Hematopoietic multipotent progenitor cell treated with erythropoietin and hydrocortisone succinate and interleukin-3 and kit ligand, for 17 days (in vitro differentiated cells): ENCODE measurements at places on chromosomes 7 and 10.
A peak's percentile ranks its signal among the peaks of the same experiment; 100 is the strongest.

- DNase-seq, result no peak
Measured at GRCh38 chr10:87545783-87546182, 41.1 kb downstream of the MINPP1 start.

GRCh38 chr7:100016215-100016901 is 962 bp downstream of the ZKSCAN1 start:
- DNase-seq, result peak; percentile 38

DNA sequence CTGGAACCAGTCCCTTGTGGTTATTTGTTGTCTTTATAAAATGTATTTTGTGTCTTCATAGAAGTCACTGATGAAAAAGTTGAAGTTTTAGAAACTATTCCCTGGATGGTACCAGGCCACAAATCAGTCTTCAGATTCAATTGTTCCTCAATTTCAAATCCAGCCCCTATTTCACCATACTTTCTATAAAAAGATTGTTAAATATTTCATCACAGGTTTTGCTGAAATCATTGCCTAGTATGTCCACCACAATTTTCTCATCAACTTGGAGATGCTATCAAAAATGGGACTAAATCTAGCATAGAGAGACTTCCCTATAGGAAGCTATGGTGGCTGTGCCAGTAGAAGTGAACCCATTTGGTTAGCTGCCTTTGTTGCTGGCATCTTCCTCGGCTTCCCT is 118.5 kb downstream of the RAB18 start:
- no peak for DNase-seq

- DNase-seq, result no peak
Measured at GRCh38 chr10:62583876-62584615, 209.9 kb downstream of the ZNF365 start.

DNA sequence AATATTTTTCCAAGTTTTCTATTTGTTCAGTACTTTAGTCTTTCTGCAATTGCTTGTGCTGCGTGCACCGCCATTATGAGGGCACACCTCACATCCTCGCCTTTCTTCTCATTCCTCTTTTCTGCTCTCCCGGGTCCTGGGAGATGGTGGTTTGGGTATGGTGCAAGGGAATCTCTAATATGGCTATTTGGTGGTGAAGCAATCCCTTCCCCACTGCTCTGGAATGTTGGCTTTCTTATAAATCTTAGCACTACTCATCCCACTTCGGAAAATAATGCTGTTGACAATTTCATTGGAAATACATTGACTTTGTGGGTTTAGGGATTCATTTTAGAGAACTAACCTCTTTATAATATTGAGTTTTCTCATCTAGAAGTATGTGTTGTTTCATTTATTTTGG is 1.9 kb upstream of the GCK start:
- DNase-seq, result no peak

DNA sequence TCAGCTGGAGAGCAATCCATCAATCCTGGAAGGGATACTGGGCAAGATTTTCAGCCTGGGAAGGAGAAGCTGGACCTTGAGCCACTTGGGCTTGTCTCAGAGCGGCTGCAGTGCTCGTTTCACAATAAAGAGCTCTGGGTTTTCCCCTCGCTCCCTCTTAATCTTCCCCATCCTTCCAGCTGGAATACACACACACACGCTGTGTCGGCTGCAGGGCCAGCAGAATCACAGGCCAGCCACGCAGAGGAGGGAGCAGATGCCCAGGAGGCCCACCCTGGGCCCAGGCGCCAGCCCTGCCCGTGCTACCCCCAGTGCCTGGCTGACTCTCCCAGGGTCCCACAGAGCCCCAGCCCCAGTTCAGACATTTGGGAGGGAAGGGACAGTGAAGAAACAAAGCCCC is 255.1 kb downstream of the TNS3 start:
- no peak for DNase-seq

- no peak for DNase-seq
Measured at GRCh38 chr7:82469207-82469606, 25.6 kb upstream of the CACNA2D1 start.

- DNase-seq, result no peak
Measured at GRCh38 chr7:134019251-134019650, 107.9 kb upstream of the LRGUK start.

DNA sequence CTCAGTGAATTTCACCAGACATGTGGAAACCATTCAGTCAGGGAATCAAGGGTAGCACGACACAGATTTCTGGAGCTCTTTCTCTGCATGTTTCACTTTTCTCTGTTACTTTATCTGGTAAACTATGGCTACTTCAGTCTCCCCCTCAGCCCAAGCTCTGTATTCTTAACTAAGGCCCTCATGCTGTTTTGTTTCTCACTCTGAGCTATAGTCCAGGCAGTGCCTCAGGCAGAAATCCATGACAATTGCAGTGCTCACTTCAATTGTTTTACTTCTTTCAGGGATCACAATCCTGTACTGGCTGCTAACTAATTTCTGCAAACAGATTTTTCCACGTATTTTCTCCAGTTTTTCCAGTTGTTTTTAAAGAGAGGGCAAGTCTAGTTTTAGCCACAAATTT is 1599.9 kb upstream of the LRRTM3 start:
- no peak for DNase-seq

DNA sequence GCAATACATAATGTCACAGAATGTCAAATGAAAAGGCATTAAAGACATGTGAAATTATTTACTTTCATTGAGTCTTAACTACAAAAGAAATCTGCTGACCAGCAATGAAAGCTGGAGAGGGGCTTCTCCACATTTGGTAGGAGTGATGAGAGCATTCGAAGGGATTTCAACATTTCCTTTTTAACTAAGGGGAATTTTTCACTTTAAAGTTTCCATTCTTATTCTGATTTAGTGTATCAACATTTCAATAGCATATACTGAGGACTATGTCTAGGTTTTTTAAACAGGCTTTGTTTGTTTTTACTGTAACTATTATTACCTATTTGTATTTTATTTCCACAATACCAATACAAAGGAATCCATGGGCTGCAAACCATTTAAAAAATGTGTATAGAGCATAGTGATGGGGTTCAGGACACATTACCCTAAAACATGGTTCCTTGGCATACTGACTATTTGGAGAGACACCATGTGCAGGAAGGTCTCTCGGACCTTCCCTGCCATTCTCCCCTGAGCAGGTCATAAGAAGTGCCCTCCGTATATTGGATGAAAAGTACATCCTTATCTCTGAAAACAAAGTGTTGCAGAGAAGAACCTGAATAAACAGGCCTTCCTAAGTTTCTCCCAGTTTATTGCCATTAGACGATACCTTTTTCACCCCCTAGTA is 278.7 kb downstream of the DOCK4 start:
- no peak for DNase-seq

- no peak for DNase-seq
Measured at GRCh38 chr7:4119848-4120247, 562.2 kb upstream of the FOXK1 start.

DNA sequence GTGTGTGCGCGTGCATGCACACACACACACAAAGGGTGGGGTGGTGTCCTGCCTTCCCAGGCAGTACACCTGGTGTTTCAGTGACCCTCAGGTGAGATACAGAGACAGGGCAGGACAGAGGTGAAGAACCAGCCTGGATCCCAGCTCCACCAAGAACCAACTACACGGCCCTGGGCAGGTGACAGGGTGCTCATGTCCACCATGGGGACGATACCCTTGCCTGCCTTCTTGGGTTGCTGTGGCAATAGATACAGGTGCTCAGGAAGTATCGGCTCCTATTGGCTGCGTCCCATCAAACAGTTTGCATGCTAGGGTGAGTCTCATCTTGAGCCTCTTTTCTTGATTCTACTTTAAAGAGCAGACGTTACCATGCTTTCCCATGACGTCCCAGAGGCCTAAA is 33.7 kb upstream of the CXCL12 start:
- no peak for DNase-seq

DNA sequence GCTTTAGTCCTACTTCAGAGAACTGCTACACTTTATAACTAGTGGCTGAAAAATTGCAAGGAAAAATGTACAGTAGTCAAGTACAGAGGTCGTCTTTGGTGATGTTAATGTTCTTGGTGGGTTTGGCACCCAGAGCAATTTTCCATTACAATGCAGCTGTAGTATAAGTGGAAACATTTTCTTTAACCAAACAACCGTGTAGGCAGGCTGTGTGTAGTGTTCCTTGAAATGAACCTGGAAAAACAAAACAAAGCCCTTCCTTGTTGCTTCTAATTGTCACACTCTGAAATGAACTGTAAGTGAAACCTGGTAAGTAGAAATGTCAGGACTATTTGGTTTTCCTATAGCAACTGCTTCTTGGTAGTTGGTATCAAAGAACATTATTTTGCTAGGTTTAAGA is 256.9 kb downstream of the MDFIC start:
- DNase-seq, result no peak

GRCh38 chr10:5514226-5514850 is 10.4 kb upstream of the CALML3 start:
- no peak for DNase-seq

GRCh38 chr7:157409149-157409752 is 72.4 kb downstream of the DNAJB6 start:
- no peak for DNase-seq

DNA sequence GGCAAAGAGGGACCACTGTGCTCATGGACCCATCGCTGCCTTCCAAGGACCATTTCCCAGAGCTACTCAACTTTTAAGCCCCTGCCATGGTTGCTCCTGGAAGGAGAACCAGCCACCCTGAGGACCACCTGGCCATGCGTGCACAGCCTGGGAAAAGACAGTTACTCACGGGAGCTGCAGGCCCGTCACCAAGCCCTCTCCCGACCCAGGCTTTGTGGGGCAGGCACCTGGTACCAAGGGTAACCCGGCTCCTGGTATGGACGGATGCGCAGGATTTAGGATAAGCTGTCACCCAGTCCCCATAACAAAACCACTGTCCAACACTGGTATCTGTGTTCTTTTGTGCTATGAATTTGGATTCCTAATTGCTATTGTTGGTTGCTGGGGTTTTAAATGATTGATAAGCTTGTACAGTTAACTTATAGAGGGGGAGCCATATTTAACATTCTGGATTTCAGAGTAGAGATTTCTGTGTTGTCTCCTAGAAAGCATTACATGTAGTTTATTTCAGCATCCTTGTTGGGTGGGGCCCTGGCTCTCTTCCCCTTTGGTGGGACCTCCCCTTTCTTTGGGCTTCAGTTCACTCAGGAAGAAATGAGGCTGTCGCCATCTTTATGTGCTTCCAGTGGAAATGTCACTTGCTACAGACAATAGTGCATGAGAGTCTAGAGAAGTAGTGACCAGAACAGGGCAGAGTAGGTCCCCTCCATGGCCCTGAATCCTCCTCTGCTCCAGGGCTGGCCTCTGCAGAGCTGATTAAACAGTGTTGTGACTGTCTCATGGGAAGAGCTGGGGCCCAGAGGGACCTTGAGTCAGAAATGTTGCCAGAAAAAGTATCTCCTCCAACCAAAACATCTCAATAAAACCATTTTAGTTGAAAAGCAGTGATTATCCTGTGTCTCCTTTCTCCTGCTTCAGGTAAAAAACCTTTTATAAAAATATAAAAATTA is 19.4 kb downstream of the LAT2 start:
- no peak for DNase-seq

DNA sequence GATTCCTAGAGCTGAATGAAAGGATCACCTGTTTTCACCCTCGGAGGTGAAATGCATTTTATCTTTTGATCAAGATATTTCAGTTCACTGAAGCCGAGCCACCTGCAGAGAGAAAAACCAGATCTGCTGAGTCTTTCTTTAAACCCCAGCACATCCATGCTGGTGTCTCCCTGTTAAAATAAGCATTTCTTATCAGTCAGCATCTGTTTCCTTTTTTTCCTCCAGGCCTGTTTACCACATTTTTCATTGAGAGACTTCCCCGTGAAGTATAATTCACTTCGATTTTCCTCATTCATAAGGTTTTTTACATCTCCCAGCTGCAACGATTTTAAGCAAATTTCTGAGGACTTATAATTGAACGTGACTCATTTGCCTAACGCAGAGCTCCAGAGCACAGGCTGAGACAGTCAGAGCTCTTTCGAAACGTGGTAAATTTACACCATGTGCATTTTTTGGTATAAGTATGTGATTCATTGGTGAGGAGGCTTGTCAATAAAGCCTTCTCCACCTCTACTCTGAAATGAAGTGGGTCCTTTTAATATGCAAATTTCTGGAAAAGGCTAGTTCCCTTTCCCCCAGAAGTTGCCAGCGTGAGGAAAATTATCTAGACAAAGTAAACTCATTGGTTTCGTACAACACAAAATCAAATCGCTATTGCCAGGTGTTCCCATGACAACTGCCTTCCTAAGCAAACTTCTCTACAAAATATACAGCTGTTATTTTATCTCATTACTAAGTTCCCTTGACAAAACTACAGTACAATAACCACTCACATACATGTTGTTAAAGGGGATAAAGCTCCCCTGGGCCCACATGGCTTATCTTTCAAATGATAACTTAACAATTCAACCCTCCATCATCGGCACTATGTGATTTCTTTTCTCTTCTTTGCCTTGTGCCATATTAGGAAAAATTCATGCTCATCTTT is 374.8 kb upstream of the AKR1E2 start:
- DNase-seq, result no peak

DNA sequence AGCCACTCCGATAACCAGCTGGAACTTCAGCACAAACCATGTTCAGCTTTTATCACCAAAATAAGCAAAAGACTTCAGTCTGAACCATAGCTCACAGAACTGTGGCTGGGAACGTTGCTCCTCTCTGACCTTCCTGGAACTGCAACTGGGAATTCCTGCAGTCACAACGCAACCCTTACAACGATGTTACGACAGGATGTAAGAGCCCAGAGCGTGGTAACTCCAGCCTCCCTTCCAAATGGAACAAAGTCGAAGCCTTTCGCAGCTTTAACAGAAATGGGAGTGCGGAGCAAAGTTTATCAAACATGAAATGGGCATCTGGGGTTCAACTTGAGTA is 162.6 kb downstream of the ADAM12 start:
- no peak for DNase-seq

DNA sequence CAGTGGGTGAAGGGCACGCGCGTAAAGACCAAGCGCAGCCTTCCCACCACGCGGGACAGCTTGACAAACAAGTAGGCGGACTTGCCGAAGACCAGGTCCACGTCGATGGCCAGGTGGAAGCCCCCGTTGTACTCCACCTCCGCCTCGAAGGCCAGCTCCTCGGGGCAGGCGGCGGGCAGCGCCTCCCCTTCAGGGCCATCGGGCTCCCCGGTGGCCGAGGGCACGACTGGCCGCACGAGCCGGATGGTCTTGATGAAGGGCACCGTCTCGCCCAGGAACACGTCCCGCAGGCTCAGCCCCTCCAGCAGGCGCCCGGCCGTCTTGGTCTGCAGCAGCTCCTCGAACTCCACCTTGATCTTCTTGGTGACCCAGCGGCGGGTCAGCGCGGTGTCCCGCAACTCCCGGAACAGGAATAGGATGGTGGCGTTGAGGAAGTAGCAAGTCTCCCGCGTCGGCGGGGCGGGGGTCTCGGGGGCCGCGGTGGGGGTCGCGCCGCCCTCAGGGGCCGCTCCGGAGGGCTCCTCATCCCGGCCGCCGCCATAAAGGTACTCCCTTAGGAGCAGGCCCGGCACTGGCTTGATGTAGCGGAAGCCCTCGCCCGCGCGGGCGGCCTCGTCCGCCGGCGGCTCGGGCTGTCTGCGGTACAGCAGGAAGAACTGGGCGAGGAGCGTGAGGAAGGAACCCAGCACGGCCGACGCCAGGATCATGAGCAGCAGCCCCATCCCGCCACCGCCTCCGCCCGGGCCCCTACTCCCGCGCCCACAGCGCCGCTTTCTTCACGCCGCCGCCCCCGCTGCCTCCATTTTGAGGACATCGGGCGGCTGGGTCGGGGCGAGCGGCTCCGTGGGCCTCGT is 507 bp downstream of the PDZD8 start:
- peak; percentile 55 for DNase-seq
